Activated CD8-positive, alpha-beta memory T cell treated with anti-CD3 and anti-CD28 coated beads for 24 hours (primary cell): ENCODE measurements at places on chromosomes 3 and 15.

DNA sequence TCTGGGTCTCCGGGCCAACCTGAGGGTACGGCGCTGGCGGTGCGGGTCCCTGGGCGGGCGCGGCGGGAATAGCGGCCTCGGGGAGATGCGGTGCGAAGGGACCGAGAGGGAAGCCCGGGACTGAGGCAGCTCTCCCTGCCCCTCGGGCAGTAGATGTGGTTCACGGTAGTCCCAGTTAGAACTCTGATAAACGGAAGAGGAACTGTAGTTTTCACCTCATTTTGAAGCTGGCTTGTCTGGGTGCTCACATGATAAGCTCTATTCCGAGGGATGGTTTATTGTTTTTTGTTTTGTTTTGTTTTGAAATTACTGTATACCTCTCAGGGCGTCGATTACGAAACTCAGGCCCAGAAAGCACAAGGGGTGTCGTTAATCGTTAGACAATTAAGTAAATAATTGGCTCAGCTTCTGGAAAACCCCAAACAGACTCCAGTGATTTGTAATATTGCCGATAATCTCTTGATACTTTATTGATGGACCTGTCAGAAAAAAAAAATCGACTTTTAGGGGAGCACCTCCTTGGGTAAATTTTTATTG, 413 bp downstream of the NUSAP1 start:
- DNase-seq, result no peak

DNA sequence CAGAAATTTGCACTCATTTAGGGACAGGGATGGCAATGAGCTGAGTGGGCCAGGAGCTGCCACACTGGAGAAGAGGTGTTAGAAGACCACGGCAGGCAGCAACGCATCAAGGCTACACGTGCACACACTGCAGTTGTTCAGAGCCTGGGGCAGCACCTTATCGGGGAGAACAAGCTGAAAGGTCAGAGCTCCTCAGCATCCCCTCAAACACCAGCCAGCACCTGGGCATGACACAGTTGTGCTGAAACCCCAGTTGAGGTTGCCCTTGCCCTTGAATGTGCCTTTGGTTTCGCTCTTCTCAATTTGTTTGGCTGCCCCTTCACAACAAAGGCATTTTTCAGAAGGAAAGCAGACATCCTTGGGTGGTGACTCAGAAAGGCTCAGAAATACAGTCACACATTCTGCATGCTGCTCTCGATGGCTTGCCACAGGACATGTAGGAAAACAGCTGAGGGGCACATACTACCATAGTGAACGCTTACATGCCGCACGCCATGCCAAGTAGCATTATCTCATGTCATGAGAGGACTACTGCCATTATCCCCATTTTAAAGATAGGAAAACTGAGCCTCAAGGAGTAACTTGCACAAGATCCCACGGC, 57.6 kb downstream of the ST8SIA2 start:
- no peak for DNase-seq

DNA sequence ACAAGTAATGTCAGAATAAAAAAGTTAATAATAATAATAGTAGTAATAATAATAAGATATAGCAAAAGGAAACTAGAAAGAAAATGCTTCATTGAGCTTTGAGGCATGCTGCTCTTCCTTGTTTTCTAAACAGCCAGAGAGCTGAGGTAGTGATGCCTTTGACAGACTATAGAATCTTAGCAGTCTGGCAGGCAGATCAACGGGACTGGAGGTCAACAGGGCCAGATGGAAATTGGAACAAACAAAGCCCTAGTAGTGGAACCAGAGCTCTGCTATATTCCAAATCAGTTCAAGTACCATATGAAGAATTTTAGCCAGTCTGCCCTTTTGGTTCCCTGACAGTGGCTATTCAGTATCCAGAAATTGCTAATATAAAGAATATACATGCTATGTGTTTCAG, 278.6 kb downstream of the NLGN1 start:
- DNase-seq, result no peak

- DNase-seq, result no peak
Measured at GRCh38 chr3:197942956-197943556, 6.9 kb upstream of the RPL35A start.

GRCh38 chr15:90201130-90201943, at the start of gene SEMA4B:
Gene SEMA4B (plus strand): TSS chr15:90201330. CDS start chr15:90201579, 249 bp downstream.
- DNase-seq, result peak; percentile 89

DNA sequence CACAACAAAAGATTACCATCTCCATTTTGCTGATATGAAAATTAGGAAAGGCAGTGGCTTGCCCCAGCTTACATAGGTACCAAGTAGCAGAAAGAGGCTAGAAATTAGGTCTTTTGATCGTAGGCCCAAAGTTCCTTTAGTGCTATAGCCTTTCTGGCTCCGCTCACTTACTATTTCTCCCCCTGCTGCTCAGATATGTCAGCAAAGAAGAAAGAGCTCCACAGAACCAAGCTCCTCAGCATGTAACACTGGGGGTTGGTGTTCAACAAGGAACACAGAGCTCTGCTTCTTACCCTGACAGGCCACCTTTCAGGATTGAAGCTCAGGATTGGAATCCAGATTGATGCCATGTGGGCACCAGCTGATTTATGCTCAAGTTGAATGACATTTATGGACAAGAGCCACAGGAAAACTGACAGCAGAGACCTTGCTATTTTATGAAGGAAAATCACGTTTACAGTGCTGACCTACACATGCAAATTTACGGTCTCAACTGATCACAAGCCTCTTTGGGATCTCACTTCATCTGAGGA, 6.1 kb upstream of the IL12A start:
- DNase-seq, result no peak

DNA sequence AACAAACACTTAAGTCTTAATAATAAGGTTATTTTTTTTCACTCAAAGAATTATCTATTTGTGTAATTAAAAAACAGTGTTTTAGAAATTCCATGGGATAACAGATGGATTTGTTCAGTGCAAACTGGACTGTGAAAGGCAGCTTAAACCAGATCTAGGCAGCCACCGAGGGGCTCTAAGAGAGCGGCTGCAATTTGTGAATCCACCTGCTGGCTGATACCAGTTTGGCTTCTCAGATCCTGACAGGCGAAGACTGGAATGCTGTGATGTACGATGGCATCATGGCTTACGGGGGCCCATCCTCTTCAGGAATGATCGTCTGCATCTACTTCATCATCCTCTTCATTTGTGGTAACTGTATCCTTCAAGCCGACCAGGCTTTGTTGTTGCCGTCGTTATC, 119.6 kb downstream of the CHDH start:
- no peak for DNase-seq

DNA sequence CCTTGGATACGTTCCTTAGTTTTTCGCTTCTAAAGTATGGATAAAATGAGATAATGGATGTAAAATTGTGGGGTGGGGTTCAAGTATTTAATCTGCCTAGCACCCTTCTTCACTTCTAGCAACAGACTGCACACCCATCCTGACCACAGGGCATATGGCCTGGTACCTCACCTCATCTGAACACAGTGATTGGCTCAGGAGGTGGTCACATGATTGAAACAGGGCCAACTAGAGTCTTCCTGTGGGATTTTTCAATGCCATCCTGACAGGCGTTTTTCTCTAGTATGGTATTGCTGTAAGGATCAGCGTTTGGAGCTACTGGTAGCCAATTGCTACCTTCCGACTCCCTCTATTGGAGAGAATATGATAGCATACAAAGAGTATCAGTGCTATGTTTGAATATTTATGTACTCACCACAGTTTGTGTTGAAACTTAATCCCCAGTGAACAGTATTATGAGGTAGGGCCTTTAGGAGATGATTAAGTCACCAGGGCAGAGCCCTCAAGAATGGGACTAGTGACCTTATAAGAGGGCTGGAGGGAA, 172.2 kb downstream of the PPM1L start:
- DNase-seq, result no peak

GRCh38 chr15:66883284-66883911, 181.4 kb downstream of the SMAD6 start:
- DNase-seq, result peak; percentile 45

DNA sequence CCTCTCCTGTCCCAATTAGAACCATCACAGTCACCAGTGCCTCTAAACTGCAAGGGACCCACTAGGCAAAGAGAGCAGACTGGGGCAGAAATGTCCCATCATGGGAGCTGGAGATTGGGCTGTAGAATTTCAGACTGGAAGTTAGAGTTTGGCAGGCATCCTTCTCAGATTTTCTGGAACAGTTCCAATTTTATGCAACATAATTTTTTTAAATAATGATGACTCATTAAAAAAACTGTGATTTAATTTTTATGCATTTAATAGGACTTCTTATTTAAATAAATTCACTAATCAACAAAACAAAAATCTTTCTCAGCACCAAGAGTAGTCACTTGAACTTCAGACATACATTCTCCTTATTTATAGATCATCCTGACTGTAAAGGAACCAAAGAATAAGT, 84.6 kb upstream of the SLC7A14 start:
- no peak for DNase-seq

- DNase-seq, result no peak
Measured at GRCh38 chr3:98701071-98701675, 62.0 kb upstream of the ST3GAL6 start.

DNA sequence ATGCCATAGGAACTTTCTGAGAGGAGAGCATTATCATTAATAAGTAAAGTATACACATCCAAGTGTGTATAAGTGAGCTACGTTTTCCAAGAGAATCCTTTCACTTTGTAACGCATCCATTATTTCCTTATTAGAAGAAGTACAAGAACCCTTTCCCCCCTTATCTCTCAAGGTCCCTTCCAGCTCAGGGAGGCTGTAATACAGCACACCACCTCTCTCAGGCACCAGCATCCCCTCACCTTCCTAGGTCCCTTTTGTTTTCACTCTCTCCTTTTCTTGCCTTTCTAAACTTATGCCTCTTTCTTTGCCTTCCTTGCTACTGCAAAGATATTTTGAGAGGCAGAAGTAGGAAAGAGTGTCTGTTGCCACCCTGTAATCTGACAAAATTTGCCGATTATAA, 446.0 kb downstream of the GRM7 start:
- DNase-seq, result no peak

DNA sequence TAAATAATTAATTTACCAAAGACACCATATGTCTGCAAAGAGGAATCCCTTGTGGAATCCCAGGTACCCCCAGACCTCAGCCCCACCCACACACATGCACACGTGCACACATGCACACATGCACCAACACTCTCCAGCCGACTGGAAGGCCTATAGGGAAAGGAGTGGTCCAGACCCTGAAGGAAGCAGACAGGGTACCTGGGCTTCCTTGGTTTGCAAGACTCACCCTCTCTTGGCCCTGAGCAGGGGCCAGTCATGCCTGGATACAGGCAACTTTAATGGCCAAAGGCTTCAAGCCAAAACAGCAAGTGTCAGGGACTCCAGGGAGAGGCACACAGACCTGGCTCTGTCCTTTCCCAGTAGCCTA, 8.9 kb upstream of the HAPLN3 start:
- DNase-seq, result no peak

GRCh38 chr15:50259276-50259675, 6.2 kb downstream of the HDC start:
- no peak for DNase-seq

DNA sequence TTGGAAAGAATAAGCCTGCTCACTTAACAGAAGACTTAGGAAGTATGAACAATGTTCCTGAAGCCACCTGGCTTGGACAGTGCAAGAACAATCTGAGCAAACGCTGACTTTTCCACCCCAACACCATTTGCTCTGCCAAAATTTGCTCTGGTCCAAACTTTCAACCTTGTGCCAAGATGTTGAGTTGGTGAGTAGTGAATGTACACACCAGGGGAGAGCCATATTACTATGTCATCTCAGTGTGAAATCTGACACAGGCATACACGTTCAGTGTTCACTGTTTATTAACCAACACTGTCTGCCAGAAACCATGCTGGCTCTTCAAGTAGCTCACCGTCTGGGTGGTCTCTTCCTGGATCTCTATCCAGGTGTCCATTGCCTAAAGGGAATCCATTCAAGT, 152.9 kb upstream of the LPP start:
- no peak for DNase-seq

DNA sequence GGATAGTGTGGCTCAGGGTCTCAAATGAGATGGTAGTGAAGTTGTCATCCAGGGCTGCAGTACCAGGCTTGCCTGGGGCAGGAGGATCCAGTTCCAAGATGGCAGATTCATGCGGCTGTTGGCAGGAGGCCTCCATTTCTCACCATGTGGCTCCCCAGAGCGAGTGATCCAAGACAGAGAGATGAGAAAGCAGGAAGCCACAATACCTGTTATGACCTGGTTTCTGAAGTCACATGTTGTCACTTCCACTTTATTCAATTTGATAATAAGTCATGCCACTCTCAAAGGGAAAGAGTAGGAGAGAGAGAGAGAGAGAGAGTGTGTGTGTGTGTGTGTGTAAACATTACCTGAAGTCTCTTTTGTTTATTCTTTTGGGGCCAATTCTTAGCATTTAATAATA, 30.1 kb downstream of the TMOD2 start:
- DNase-seq, result no peak

GRCh38 chr15:59688423-59688781, 718 bp downstream of the BNIP2 start:
- DNase-seq, result no peak

DNA sequence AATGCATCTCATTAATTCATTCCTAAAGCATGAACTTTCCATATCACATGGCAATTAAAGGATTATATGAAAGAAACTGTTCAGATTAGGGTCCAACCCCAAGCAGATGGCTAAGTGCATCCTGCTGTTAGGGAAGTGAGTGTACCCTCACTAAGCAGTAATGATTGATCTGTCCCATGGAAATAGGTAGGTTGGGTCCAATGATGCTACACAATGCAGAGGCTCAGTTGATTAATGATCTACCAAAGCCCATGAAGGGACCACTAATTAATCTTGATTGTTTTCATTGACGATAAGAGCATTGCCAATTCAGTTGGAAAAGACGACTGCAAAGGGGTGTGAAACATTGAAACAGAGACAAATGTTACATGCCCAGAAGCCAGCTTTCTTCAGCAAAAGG, 194.5 kb upstream of the LRTM1 start:
- DNase-seq, result no peak

- DNase-seq, result no peak
Measured at GRCh38 chr3:74089814-74090213, 465.1 kb upstream of the PDZRN3 start.

DNA sequence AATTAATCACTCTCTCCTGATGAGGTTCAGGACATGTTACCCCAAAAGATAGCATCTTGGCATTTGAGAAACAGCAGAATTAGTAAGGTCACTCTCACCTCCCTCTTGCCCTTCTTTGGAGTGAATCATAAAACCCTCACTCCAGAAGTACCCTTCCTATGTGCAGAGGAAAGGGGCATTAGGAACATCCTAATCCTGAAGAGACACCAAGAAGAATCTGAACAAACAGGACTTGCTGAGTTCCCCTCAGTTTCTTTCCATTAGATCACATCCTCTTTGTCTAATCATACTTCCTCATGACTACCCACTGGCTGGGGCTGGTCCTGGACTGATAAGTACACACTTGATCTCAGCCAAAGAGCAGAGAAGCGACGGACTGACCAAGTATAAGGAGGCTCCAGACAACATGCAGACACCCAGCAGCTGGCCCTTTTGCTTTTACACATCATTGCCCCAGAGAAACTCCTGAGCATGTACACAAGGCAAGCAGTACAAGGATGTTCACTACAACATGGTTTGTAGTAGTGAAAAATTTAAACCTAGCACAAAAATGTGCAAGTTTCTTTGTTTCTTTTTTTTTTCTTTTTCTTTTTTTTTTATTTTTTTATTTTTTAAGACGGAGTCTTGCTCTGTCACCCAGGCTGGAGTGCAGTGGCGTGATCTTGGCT, 15.0 kb upstream of the TM6SF1 start:
- DNase-seq, result no peak

GRCh38 chr3:21562243-21562642, 188.8 kb downstream of the ZNF385D start:
- no peak for DNase-seq
